ENCODE measurements at places on chromosomes 13 and 19. TPM values are rescaled to one million over a fixed set of nuclear protein-coding genes. Genes with fewer than 3 reads are reported as not detected.

S1PR2 gene
- 0.91 TPM for total RNA-seq

OR7C1 gene
- not detected for total RNA-seq

PLIN5 gene
- 0.86 TPM for total RNA-seq

PNMA8A gene
- total RNA-seq: not detected

GRCh38 chr13:38384171-38384570, 34.5 kb downstream of the UFM1 start:
- no peak for DNase-seq

GRCh38 chr13:43239275-43239840, 216.0 kb downstream of the DNAJC15 start:
- no peak for DNase-seq

DNA sequence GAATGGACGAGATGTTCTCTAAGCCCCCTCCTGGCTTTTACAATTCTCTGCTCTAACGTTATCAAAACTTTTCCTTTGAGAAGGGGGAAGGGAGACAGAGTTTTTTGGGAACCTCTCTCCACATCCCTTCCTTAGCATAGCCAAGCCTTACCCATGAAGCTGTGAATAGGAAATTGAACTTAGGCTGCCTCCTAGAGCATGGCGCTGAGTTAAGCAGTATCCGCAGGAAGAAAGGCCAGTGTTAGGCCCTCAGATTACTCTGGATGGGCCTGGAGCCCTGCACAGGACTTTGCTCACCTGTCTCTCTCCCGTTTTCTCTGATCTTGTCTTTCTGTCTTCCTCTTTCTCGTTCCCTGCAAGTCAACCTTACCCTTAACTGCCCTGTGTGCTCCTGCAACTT, 39.6 kb downstream of the CYP2B6 start:
- DNase-seq: peak; percentile 19

DNA sequence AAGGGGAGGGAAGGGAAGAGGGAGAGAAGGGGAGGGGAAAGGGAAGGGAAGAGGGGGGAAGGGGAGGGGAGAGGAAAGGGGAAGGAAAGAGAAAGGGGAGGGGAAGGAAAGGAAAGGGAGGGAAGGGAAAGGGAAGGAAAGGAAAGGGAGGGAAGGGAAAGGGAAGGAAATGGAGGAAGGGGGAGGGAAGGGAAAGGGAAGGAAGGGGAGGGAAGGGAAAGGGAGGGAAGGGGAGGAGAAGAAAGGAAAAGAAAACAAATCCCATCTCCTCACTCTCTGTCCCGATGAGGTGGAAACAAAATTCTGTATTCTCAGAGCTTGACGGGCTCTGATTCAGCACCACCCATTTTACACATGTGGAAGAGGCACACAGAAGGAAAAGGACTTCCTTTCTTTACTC, 51.4 kb upstream of the SIN3B start:
- no peak for DNase-seq
